ENCODE measurements at places on chromosomes 6 and 20.

GRCh38 chr6:10771371-10771894 is 23.8 kb downstream of the TMEM14B start:
- peaks cover 22% of the 10 kb centered on the region for H3K36me3 ChIP-seq
- no peaks in the 10 kb centered on the region for H3K27me3 ChIP-seq
- H3K4me3 ChIP-seq = no peak overlapping the region
- no peak for DNase-seq
- no peak overlapping the region for H3K27ac ChIP-seq

DNA sequence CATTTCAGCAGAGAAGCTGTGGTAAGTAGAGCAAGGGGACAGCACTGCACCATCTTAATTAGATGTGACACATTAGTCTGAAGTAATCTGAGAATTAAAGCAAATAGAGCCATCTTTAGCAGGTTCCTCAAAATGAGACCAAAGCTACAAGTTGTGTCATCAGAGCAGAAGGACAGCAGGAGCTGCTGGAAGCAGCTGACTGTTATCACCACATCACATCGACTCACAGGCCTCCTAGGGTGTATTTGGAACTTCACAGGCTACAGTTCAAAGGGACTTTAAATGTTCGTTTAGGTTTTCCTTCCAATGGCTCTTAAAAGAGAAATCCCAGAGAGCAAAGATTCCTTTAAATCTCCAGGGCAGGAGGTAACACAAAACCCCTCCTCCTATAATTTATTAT is 69.5 kb downstream of the LCA5 start:
- H3K4me3 ChIP-seq = no peak overlapping the region
- no peaks in the 10 kb centered on the region for H3K36me3 ChIP-seq
- no peaks in the 10 kb centered on the region for H3K27me3 ChIP-seq
- H3K4me1 ChIP-seq = no peaks in the 10 kb centered on the region
- H3K27ac ChIP-seq = no peak overlapping the region

DNA sequence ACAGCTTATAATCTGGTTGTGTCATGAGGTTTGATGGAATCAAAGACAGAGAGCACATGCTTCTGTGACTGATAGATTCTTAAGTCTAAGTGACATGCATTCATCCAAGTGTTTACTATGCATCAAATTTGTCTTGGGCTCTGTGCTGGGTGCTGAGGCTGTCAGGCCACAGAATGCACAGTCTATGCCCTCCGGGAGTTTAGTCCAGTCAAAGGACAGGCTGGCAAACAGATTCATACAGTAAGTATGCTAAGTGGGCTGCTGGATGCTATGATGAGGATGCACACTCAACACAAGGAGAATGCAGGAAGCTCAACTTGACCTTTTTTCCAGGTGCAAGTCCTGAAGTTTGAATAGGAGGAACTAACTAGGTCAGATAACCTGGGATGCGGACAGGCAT is 146.7 kb downstream of the UST start:
- no peak overlapping the region for H3K27ac ChIP-seq
- DNase-seq = no peak
- H3K27me3 ChIP-seq = no peaks in the 10 kb centered on the region
- no peaks in the 10 kb centered on the region for H3K36me3 ChIP-seq
- no peak overlapping the region for H3K4me3 ChIP-seq
- no peaks in the 10 kb centered on the region for H3K4me1 ChIP-seq

- no peaks in the 10 kb centered on the region for H3K27me3 ChIP-seq
- H3K27ac ChIP-seq = no peak overlapping the region
- H3K4me3 ChIP-seq = no peak overlapping the region
- H3K36me3 ChIP-seq = no peaks in the 10 kb centered on the region
Measured at GRCh38 chr6:87487555-87487954, 14.8 kb downstream of the SLC35A1 start.

DNA sequence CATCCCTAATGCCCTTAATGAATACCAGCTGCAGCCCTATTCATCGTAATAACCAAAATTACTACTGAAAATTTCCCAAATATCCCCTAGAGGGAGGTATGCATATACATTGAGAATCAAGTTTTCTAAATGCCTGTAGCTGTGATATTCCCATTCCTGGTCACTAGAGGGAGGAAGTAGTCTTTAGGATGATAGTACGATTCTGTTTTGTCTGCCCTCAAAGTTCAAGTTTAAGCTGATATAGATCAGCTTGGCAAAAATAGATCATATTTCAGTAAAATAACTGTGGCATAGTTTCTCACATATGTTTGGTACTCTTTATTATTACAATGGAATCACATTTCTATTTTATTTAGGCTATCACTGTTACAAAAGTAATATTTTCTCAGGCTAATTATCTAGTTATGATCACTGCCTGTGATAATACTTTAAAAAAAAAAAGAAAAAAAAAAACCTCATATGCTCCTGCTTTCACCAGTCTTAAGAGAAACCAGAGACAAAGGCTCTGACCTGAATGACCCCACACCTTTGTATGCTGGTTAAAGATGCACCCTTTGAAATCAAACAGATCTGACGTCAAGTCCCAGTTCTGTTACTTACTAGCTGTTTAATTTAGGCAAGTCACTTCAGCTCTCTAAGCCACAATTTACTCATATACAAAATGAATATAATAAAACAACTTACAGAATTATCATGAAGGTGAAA is 11.0 kb downstream of the TSPYL1 start:
- no peaks in the 10 kb centered on the region for H3K27me3 ChIP-seq
- H3K4me3 ChIP-seq = no peak overlapping the region
- H3K4me1 ChIP-seq = no peaks in the 10 kb centered on the region
- peaks cover 34% of the 10 kb centered on the region for H3K36me3 ChIP-seq
- no peak overlapping the region for H3K27ac ChIP-seq
- DNase-seq = no peak

- peaks cover 7% of the 10 kb centered on the region for H3K4me1 ChIP-seq
- peaks cover 7% of the 10 kb centered on the region for H3K36me3 ChIP-seq
- no peaks in the 10 kb centered on the region for H3K27me3 ChIP-seq
- no peak overlapping the region for H3K27ac ChIP-seq
Measured at GRCh38 chr6:156955494-156956183, 178.5 kb downstream of the ARID1B start.

DNA sequence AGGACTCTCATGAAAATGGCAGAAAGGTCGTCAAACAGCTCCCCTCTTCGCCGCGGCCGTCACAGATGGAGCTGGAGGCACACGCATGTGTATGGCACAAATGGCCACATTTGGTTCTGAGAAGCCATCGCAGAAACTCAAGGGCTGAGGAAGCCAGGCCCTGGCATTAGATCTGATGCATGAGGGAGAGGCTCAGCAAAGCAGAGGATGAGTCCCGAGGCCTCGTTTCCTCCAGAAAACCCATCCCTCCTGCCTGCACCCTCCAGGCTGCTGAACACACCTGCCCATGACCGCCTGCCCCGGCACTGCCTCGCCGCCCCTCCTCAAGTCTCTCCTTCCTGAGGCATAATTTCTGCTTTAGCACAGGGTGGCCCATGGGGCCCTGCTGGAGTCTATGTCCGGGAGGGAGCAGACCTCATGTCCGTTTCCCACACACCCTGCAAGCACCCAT is 240.3 kb downstream of the DLL1 start:
- H3K27ac ChIP-seq = no peak overlapping the region
- no peaks in the 10 kb centered on the region for H3K4me1 ChIP-seq
- no peaks in the 10 kb centered on the region for H3K36me3 ChIP-seq
- H3K27me3 ChIP-seq = no peaks in the 10 kb centered on the region
- no peak for DNase-seq

- H3K4me1 ChIP-seq = no peaks in the 10 kb centered on the region
- H3K36me3 ChIP-seq = no peaks in the 10 kb centered on the region
- no peak overlapping the region for H3K4me3 ChIP-seq
- no peak overlapping the region for H3K27ac ChIP-seq
Measured at GRCh38 chr6:92159046-92159445, 1260.3 kb downstream of the EPHA7 start.

DNA sequence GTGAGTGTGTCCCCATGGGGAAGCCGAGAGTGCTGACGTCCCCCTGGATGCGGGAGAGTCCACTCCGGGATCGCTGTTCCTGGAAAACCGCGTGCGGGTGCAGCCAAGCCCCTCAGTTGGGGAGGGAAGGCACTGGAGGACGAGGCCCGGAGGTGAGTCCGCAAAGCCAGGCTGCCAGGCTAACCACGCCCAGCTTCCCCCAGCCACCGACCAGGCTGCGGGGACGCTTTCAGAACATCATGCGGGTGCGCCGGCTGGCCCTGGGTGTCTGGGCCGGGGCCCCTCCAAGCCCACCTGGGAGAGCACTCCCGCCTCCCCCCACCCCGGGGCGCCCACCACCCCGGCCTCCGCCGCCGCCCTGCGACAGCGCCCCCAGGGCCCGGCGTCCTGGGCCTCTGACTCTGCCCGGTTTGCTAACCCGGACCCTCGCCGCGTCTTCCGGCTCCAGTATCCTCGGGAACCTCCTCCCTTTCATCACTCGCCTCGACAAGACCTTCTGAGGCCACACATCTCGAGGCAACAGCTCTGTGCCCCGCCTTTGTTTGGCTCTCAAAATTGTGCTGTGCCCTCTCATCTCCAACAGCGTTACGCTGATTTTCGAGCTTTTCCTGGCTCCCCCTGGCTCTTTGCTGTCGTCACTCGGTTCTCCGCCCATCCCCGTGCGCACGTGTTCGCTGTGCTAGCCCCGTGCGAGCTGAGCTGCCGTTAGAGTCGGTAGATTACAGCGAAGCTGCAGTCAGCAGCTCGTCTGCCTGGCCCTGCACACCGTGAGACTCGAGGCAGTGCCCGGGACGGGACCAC is 47.1 kb upstream of the ENTPD6 start:
- H3K27me3 ChIP-seq = no peaks in the 10 kb centered on the region
- no peak overlapping the region for H3K4me3 ChIP-seq
- H3K36me3 ChIP-seq = no peaks in the 10 kb centered on the region
- no peaks in the 10 kb centered on the region for H3K4me1 ChIP-seq

All from DND-41 (cell line).